ENCODE measurements at places on chromosomes 6 and 20.

- ATAC-seq = no peak
Observed at GRCh38 chr20:62263396-62263795, 25.1 kb downstream of the OSBPL2 start.

- no peak for ATAC-seq
Observed at GRCh38 chr6:93423542-93423941, 4.2 kb upstream of the EPHA7 start.

GRCh38 chr20:17555106-17555505 is 14.8 kb upstream of the DSTN start:
- no peak for ATAC-seq

GRCh38 chr6:79600812-79601609 is 30.1 kb upstream of the SH3BGRL2 start:
- ATAC-seq = no peak

Measured in activated CD4-positive, CD25-positive, alpha-beta regulatory T cell treated with anti-CD3 and anti-CD28 coated beads, Interleukin-2, amount 50 U/mL, for 24 hours (primary cell).